Sigmoid colon (tissue), 7 donors: ENCODE measurements at places on chromosomes 5 and 9. TPM values are rescaled to one million over a fixed set of nuclear protein-coding genes. Genes with fewer than 3 reads are reported as not detected.

DNA sequence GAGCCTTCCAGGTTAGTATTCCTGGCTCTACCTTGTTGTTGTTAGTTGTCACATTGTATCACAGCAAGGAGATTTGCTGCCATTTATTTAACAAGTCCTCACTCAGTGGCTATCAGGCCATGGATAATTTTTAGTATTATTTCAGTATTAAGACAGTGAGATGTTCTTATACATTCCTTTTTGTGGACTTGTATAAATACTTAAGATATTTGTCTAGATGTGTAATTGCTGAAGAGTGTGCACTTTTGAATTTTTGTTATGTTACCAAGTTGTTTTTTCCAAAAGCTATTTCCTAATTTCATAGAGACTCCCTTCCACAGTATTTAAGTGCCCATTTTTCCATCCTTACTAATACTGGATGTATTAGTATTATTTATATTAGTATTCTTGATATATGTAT lies 22.0 kb downstream of the SLC36A1 start:
- DNase-seq = no peak

GRCh38 chr5:34648840-34649158 lies 7.3 kb upstream of the RAI14 start:
- no peak for DNase-seq

CER1 gene
- total RNA-seq = 0.71 TPM

ARHGEF39 gene
- total RNA-seq = 0.99 TPM

PLAC8L1 gene
- not detected for total RNA-seq

DNA sequence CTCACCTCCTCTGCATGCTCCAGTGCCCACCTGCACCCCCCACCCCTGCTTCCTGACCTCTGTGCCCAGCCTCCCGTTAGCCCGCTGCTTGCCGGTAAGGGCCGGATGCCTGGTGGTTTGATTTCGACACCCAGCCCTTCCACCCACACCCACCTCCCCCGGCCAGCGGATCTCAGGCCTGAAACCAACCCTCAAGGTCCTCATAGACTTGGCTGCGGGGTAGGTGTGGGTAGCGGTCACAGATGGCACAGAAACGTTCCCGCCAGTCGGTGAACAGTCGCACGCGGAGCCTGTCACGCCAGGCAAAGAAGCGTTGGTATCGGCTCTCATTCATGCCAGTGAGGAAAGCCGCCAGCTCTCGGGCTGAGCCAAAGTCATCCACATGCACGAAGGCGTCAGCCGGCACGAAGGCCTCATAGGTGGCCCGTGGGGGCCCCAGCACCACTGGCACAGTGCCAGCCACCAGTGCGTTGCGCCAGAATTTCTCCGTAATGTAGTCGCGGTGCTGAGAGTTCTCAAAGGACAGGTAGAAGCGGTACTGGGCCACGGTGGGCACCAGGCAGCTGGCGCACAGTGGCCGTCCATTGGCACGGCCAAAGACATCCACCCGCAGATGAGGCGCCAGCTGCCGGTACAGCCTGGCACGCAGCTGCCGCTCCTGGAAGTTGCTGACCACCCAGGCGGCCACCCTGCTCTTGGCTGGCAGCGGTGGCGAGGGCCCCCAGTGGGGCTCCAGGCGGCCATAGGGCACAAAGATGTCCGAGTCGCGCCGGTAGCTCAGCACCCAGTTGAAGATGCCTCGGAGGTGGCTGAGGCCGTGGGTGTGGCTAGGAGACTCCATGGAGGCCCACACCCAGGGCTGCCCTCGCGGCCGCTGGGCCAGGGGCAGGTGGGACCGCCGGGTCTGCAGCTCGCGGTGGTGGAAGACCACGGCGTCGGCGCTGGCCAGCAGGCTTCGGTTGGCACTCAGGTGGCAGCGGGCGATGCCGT lies 1.1 kb downstream of the FUT7 start:
- DNase-seq = no peak

GRCh38 chr9:107868186-107868585 lies 378.6 kb upstream of the KLF4 start:
- no peak for DNase-seq

DNA sequence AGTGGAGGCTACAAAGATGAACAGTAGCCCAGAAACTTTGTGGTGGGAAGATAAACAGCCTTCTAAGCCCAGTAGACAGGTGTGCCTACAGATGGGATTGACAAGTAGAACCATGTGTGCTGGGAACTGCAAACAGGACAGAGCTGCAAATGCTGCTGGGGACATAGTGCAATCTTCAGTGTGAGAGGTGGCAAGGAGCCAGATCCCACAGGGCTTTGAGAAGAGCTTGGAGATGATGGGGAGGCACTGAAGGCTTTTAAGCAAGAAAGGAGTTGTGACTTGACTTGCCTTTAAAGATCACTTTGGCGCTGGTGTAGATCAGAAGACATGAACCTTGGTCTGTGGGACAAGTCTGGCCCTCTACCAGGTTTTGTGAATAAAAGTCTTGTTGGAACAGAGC lies 675.2 kb downstream of the ACTL7B start:
- no peak for DNase-seq
